Stimulated activated CD8-positive, alpha-beta memory T cell treated with anti-CD3 and anti-CD28 coated beads, Interleukin-12 subunit alpha, Interleukin-12 subunit beta, amount 100 ng/mL, for 4 hours (primary cell): ENCODE measurements at places on chromosomes 11 and 22.

DNA sequence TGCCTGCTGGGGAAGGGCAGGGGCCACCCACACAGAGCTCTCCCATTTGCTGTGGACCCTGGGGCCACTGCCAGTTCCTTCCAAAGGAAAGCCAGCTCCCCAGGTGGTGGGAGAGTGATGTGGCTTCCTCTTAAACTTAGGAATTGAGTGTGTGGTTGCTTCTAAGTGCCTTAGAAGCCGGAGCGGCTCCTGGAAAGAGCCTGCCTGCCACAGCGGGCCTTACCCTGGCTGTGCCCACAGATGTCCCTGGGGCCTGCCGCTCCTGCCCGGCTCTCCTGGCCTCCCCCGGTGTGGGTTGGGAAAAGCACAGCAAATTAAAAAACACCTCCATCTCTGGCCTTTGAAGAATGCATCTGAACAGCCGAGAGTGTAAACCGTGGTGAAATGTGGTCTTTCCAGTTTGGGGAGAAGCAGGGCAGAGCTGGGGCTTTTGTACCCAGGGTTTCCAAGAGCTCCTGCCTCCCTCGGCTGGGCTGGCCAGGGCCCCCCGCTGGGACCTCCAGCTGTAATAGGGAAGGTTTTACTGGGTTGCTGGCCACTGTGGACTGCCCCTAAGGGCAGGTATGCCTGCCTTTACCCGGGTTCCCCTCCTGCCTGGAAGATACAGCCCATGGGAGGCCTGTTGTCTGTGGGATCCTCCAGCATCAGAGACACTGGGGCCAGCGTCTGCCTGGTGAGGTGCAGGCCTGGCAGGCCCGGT, 30.2 kb downstream of the LRP5 start:
- no peak for DNase-seq

DNA sequence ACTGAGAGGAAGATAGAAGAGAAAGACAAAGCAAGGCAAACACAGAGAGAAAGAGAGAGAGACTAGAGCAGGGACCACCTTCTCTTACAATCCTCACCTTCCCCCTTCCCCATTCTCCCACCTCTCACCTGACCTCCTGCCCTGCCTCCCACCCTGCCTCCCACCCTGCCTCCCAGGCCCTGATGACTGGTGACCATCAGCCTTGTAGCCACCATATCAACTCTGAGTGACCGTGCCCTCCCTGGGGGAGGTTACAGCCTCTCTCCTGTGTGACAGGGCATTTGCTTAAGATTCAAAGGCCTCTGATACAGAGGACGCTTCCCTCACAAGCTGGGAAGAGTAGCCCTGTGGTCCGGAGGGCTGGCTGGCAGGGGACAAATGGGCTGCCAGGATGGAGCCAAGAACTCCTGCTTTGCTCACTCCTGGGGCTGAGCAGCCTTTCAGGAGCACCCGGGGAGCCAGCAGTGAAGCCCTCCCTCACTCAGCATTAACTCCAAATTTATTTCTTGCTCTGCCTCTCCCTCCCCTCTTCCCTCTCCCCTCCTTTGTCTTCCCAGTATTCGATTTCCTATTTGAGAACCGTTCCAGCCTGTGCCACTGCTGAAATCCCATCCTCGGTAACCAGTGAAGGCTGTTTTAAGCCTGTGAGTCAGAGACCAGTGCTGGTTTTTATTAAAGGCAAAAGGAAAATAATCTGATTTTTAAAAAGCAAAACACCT, 125.2 kb upstream of the SYT13 start:
- DNase-seq: no peak

- no peak for DNase-seq
Observed at GRCh38 chr11:10410844-10411200, 44.2 kb upstream of the AMPD3 start.

DNA sequence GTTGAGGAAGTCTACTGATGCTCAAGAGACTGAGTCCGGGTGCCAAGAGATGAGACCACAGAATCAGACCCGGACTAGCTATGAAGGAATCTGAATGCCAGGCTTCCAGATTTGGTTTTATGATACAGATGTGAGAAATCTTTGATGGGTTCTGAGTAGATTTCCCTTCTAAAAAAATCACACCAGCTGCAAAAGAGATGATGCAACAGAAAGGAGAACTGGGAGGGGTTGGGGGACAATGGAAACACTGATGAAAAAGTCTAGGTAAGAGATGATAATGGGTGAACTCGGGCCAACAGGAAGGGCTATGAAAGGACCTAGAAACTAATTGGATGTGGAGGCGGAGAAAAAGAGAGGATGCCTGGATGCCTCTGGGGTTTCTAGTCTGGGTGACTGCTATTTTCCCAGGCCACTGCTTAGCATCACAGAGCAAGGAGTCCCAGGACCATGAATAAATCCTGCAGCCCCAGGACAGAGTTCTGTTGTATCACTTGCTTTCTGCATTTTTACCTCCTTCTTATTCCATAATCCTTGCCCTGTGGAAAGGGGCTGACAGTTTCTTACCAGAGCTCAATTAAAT, 115.4 kb upstream of the SEZ6L start:
- DNase-seq: no peak

GRCh38 chr11:64097468-64098317, 62.0 kb downstream of the FLRT1 start:
- DNase-seq: no peak

DNA sequence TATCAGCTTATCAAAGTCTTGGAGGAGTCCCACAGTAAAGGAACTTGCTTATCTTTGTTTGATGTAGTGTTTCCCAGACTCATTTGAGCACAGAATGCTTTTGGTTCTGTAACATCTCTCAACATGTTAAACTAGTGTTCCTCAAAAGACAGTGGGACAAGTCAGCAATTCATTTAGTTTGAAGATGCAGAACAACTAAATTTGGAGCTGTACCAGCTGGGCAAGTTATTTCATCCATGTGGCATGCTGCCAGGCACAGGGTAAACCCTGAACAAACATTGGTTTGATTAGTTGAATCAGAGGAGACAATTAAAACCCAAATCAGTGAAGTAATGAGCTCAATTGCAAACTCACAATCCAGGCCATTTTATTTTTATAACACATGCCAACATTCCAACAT, 141.2 kb downstream of the CSNK2A3 start:
- DNase-seq: no peak

GRCh38 chr11:73513707-73514106, 84.2 kb downstream of the FAM168A start:
- no peak for DNase-seq

- no peak for DNase-seq
Observed at GRCh38 chr11:850775-851763, 8.4 kb downstream of the TSPAN4 start.
